ENCODE measurements at places on chromosomes 16 and 17.

GRCh38 chr17:1461198-1461944, 5.3 kb upstream of the CRK start:
- no peak for DNase-seq

DNA sequence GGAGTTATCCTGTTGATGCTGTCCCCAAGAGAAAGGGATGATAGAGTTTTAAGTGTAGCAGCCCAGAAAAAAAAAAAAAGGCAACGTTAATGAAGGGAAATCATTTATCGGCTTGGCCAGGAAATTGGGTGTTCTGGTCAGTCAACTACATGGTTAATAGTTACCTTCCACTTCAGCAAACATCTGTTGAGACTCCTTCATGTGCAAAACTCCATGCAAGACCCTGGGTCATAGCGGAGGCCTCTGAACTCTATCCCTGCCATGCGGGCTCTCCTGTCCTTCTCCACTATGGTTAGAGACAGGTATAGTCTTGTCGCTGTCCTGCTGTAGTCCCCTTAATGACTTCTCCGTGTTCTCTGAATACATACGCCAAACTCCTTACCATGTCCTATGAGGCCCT, 3.5 kb upstream of the LYRM9 start:
- DNase-seq, result no peak

DNA sequence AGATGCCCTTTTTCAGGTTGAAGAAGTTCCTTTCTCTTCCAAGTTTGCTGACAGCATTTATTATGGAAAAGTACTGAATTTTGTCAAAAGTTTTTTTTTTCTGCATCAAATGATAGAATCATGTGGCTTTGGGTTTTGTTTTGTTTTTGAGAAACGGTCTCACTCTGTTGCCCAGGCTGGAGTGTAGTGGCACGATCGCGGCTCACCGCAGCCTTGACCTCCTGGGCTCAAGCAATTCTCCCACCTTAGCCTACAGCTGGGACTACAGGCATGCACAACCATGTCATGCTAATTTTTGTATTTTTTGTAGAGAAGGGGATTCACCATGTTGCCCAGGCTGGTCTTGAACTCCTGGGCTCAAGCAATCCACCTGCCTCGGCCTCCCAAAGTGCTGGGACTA, 7.3 kb downstream of the CMTM4 start:
- no peak for DNase-seq

DNA sequence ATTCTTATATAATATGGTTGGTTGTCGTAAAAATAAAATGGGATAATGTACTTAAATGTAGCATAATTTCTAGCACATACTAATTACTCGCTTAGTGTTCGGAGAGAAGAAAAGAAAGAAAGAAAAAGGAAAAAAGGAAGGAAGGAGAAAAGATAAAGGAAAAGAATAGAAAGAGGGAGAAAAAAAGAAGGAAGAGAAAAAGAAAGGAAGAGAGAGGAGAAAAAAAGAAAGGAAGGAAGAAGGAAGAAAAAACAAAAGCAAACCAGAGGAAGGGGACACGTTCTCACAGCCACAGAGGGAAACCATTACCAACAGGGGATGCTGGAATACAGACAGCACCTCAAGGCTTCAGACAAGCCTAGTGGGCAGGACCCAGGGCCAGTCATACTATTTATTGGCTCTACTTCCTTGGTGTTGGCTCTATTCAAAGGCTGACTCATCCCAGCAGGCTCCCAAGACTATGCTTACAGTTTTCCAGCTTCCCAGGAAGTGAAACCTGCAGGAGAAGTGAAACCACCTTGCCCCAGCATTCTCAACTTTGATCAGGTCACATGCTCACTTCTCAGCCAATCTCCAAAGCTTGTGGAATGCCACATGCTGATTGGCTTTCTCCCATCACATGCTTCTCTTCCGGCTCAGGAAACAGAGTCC, 273.5 kb upstream of the IRX5 start:
- DNase-seq, result no peak

GRCh38 chr16:89268585-89268984, 51.1 kb downstream of the ZNF778 start:
- DNase-seq, result no peak

GRCh38 chr16:10514369-10515055, 65.9 kb downstream of the EMP2 start:
- DNase-seq, result no peak

GRCh38 chr17:17663160-17664063, 17.8 kb upstream of the RAI1 start:
- DNase-seq, result peak; percentile 84

DNA sequence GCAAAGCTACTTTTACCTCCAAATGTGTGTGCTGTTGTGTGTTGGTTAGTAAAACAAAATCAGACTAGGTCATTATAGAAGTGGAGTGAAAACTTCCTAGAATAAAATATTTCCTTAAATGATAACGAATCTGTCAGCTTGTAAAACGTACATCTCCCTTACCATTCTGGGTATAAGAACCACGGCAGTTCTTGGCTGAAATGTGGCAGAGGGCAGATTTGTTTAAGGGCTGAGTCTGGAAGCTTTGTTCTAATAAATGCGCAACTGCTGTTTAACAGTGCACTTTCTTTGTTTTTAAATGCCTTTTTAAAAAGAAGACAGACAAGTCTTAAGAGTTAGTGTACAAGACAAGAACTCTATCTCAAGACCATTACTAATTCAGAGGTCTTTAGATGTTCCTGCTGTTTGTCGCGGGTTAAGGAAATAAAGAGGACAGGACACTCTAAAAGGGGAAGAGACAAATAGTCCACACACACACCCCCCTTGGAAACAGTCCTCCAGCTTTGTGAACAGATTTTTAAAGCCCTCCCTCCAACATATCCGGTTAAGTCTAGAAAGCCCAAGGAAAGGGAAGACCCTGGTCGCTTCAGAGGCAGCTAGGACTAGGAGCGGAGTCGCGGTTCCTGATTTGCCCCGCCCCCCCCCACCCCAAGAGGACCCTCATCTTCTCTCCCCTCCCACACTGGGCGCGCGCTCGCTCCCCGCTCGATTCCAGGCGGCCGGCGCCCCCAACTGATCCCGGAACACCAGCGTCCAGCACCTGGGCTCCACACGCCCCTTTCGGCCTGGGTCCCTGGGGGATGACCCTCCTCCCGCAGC, 658 bp downstream of the SYNRG start:
- DNase-seq, result no peak

GRCh38 chr17:76869496-76870376, 1.5 kb downstream of the MGAT5B start:
- no peak for DNase-seq

GRCh38 chr17:79840269-79840988, 1.2 kb upstream of the CBX4 start:
- DNase-seq, result no peak

DNA sequence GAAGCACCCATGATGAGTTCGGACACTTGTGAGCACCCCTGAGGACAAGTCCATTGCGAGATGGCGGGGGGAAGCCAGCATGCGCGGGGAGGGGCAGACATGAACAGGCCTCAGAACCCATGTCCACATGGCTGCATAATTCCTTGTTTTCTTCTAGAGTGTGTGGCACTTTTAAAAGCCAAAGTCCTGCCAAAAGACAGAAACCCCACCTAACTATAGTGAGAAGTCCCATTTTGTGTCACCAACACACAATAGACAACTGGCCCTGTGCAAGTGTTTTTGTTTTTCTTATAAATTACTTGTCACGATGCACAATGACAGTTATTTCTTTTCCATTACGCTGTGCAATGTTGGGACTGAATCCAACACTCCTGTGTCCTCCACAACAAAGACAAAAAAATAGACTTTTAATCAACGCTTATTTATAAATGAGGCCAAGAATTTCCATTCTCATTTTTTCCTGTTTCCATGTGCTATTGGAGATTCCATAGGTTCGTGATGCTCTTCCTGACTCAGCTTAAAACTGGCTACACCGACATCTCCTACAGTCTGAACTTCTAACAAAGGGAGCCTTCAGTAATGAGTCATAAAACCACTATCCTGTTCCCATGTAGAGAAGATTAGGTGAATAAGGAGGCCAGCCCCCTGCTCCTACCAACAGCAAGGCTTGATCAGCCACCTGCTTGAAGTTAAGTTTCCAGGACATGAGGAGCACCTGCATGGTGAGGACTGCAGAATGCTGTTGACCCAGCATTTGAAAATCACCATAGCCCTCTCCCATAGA, 98.9 kb downstream of the ZNF423 start:
- no peak for DNase-seq

GRCh38 chr16:87203060-87203656, 114.0 kb downstream of the C16orf95 start:
- peak; percentile 5 for DNase-seq

- no peak for DNase-seq
Measured at GRCh38 chr17:46895171-46895570, 27.8 kb upstream of the GOSR2 start.

DNA sequence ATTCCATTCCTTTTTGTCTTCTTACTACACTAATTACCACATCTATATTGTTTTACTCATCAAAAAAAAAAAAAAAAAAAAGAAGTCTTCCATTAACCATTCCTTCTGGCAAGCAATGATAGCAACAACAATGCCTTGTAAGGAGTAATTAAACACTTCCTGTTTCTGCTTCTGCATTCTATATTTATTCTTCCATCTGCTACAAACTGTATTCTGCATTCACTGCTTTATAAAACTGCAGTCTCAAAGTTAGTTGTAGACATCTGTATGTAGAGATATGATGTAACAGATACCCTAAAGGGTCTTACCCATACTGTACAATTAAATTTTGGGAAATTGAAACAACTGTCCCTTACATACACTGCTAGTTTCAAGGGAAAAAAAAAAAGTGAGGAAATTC, 28.7 kb upstream of the ABCA6 start:
- DNase-seq, result no peak

DNA sequence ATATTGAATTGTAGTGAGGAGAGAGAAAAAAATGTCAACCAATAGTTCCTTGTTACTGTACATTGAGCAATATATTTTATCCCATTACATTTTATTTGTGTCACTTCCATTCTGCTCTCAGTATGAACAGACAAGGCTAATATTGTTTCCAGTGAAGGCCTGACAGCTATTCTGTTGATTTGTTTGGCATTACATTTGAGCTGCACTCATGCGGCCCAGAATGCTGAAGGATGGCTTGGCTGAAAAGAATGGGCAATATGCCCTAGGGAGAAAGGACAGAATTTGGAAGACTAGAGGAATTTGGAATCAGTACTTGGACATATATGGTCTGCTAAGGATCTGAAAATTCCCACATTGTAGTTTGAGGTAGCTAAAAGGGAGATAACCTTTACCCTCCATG, 1294.4 kb downstream of the CDH8 start:
- DNase-seq, result no peak

- no peak for DNase-seq
Measured at GRCh38 chr16:27083861-27084261, 17.1 kb downstream of the C16orf82 start.

DNA sequence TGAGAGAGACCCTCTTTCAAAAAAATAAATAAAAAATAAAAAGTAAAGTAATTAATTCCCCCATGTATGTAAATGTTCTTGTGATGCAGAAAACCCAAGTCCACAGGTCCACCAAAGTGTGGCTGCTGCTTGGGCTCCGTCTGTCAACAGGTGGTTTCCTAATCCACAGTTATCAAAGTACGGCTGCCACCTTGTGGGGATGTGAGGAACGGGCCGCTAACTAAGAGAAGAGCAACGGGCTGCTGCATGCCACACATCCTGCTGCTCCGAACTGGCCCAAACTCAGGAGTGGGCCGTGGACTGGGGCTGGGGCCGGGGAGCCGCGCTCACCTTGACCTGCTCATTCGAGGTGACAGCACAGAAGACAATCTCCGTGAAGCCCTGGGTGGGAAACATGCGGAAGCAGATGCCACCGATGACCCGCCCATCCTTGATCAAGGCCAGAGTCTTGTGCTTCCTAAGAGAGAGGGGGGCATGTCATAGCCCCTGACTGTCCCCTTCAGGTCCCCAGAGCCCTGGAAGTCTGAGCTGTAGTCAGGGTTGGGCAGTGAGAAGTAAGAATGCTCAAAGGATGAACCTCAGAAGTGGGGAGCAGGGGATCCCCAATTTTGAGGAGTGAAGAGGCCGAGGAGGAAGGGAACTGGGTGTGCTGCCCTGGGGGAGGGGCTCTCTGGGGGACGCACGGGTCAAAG, 4.3 kb downstream of the KAT2A start:
- peak; percentile 78 for DNase-seq

DNA sequence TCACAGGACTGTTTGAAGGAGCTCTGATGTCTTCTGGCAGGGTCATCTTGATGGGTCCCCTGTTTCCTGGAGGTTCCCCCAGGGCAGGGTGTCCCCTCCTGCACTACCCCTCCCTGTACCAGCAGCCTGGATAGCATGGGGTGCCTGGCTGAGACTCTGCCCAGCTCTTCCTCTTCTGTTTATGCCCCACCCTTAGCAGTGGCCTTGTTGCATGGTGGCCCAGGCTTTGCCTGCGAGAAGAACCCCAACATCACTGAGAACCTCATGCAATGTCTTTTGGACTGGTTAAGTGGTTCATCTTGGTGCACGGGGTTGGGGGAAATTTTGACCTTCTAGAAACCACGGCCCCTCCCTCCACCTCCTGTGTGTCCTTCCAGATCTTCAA, 121.8 kb downstream of the IRX3 start:
- no peak for DNase-seq

GRCh38 chr16:66587881-66588600, 8.8 kb downstream of the CMTM2 start:
- DNase-seq, result no peak
